ENCODE measurements at places on chromosomes 1 and 21. TPM values are rescaled to one million over a fixed set of nuclear protein-coding genes. Genes with fewer than 3 reads are reported as not detected.

Gene NUP133
- 40.3 TPM for total RNA-seq

Gene LPGAT1
- total RNA-seq, result 39.5 TPM

Gene CNIH3
- total RNA-seq, result 16.1 TPM

Gene CREB3L4
- 4.5 TPM for total RNA-seq

Gene HSF2BP
- 0.75 TPM for total RNA-seq

Gene RHOU
- total RNA-seq, result 0.38 TPM

DNA sequence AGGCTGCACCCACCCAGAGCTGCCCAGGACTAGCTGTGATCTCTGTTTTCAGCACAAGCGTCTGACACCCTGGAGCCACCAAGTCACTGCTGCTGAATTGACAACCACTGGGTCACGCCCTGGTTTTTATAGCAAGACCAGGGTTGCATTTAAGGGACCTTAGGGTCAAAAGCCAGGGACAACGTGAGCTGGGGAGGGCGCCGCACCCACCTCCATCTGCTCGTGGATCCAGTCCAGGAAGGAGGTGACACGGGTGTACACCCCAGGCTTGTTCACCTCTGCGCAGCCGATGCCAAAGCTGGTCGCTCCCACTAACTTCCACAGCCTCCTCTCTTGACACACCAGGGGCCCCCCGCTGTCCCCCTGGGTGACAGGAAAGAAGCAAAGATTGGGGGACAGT lies 9.2 kb upstream of the TFF1 start:
- no peak for DNase-seq

- DNase-seq, result no peak
Measured at GRCh38 chr1:6170742-6171201, 9.3 kb downstream of the CHD5 start.

- no peak for DNase-seq
Measured at GRCh38 chr1:15213341-15213821, 33.6 kb upstream of the FHAD1 start.

- DNase-seq, result no peak
Measured at GRCh38 chr1:228989992-228990827, 254.9 kb downstream of the RHOU start.

DNA sequence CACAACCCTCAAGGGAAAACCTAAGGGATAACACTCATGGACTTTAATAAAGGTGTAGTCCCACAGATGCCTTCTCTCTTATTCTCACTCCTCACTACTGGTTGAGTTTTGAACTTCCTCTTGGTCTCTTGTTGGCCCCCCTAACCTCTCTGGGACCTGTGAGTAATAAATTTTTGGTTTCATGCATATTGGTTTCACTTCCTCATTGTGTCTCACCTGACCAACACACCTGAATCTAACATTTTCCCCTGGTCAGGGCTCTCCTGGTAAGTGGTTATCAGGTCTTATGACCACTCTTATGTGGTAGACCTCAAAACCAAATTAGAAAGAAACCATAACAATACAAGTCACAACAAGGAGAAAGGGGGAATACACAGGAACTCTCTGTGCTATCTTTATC lies 60.5 kb upstream of the PRMT6 start:
- DNase-seq, result no peak

DNA sequence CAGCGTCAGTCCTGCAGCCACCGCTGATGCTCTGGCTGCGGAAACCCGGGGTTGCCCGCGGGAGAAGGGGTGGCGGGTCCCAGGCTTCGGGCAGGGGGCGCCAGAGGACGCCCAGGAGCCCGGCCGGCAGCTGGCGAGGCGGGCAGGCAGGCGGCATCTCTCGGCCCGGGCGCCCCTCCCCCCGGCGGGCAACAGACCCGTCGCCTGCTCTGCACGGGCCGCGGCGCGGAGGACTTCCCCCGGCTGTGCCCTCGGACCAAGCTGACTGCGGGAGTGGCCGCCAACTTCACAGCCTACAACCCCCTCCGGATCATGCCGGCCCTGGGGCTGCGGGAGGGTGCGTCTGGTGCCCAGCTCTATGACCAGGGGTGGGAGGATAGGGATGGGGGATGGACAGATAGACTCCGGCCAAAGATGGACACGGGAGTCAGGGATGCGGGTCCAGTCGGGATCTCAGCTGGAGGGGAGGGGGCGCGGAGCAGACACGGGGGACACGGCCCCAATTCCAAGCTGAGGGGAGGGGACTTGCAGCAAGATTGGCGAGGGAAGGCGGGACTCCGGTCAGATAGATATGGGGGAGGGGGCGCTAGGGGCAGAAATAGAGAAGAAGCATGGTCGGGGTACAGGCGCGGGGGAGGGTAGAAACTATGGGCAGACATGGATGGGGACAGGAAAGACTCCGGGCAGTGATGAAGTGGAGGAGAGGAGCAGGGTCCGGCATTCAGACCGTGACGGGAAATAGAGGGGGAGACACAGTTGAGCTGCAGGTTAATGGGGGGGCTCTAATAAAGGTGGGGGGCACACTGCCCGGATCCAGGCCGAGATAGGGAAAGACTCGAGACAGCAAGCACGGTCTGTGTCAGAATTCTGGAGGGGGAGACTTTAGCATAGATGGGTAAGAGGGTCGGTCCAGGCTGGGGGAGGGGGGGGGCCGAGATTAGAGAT lies 1.1 kb downstream of the ADGRB2 start:
- peak; percentile 33 for DNase-seq

GRCh38 chr1:34866762-34867109 lies 7.2 kb upstream of the SMIM12 start:
- no peak for DNase-seq

- no peak for DNase-seq
Measured at GRCh38 chr1:231431665-231432415, 9.8 kb upstream of the EGLN1 start.

DNA sequence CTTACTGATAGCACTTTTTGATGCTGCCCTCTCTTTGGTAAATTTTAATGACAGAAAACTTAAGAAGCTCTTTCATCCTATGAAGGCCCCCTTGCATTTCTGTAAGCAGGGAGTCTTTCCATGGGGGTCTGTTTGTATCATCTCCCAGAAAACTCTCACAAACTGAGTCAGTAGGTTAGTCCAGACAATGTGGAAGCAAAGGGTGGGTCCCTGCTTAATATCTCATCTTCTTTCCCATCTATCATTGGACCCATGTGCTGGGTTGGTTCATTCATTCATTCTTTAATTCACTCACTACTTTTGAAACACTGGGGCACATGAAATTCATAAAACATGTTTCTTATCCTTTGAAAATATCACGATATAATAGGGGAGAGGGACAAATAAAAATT lies 164.3 kb downstream of the NTMT2 start:
- no peak for DNase-seq

GRCh38 chr1:110339407-110340206 lies 430 bp downstream of the RBM15 start:
- peak; percentile 37 for DNase-seq

GRCh38 chr1:29824511-29825273 lies 588.4 kb downstream of the PTPRU start:
- DNase-seq, result no peak

- DNase-seq, result peak; percentile 69
Measured at GRCh38 chr1:111563619-111564018, 56.0 kb upstream of the RAP1A start.

GRCh38 chr1:25914074-25914995 lies 8.1 kb upstream of the STMN1 start:
- DNase-seq, result no peak

DNA sequence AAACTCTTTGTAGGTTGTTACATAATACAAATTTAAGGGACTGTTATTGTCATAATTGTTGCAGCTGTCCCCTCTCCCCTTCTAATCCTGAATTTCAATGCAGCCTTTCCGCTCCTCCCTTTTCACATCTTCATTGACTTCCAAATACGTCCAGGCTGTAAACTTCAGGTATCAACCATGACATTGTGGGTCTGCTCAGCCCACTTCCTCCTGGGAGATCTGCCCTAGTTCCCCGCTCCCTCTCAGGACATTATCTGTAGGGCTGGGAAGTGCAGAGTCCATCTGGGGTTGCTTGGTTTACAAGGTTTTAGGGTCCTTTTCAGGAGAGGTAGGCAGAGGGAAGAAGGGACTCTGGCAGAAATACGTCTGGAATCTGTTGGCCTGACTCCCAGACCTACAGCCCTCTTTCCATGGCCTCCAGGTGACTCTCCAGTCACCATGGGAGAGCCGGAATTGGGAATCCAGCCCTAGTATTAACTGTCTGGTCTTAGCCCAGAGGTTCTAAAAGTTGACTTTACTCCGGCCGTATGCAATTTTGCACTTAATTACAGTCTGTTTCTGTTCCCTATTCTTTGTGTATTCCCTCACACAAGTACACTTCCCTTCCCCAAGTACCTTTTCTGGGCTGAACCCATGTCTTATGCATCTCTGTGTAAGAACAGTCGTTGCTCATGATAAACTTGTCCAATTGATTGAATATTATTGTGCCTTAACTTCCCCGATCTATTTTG lies 4.7 kb upstream of the DENND2D start:
- no peak for DNase-seq

DNA sequence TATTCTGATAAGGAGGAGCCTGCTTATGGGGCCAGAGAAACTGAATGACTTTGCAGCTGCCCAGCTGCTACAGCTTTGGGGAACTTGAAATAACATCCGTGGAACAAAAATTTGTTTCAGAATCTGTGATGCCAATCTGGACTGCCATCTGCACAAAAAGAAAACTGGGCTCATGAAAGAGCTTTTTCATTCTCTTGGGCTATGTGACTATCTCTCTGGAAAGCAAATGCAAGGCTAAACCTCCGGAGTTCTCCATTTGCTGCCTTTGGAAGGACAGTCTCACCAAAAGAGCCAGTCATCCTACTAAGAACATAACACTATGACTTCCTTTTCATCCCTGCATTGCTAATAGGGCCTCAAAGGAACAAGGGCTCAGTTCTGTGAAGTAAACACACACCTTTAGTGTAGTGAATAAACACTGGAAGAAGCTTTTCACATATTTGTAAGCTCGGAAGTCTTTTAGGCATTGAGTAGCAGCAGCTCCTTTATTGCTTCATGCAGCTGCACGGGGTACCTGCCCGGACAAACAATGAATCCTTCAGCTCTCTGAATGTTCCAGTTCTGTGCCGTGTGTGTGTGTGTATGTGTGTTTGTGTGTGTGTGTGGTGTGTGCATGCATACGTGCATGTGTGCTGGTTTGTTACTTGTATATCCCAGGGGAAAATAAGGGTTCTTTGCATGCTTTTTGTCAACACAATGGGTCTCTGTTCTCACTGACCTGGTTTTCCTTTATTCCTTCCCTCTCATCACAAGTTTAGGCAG lies 255.5 kb upstream of the SGIP1 start:
- no peak for DNase-seq

DNA sequence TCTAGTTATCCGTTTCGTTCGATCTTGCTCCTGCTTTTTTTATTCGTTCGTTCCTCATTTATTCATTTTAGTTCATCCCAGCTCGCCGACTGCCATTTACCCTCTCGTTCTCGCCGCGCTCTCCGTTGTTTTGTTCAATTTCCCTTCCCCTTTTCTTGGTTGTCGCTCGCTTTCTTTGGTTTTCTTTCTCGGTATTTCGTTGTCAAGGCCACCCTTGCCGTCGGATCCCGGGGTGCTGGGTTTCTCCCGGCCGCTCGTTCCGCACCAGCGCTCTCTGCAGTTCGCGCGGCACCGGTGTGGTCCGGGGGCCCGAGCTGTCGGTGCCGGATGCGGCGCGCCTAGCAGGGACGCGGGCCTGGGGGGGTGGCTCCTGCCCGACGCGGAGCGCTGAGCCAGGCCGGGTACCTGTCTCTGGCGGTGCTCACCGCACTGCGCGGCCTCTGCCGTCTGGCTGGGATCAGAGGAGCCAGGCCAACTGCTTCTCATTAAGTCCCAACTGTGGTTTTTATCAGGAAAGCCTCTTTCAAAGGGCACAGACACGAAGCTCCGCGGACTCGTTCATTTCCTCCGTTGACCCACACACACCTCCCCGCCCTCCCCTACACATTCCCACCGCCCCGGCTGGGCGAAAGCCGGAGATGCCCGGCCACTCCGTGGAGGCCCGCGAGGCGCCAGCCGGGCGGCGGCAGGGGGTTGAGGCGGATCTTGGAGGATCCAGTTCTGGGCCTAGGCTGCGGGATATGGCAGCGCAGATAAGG lies 1.6 kb downstream of the ALX3 start:
- DNase-seq, result no peak

DNA sequence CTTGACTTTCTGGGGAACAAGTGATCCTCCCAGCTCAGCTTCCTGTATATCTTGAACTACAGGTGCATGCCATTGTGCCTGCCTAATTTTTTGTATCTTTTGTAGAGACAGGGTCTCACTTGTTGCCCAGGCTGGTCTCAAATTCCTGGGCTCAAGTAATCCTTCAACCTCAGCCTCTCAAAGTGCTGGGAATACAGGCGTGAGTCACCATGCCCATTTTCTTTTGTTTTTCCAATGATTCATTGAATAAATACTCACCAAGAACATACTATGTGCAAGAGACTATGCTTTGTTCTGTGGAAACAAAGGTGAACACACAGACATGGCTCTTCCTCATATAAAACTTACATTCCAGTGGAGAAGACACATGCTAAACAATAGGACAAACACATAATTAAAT lies 407.8 kb upstream of the DAB1 start:
- peak; percentile 8 for DNase-seq

GRCh38 chr1:12180903-12181302 lies 14.1 kb downstream of the TNFRSF1B start:
- DNase-seq, result no peak

DNA sequence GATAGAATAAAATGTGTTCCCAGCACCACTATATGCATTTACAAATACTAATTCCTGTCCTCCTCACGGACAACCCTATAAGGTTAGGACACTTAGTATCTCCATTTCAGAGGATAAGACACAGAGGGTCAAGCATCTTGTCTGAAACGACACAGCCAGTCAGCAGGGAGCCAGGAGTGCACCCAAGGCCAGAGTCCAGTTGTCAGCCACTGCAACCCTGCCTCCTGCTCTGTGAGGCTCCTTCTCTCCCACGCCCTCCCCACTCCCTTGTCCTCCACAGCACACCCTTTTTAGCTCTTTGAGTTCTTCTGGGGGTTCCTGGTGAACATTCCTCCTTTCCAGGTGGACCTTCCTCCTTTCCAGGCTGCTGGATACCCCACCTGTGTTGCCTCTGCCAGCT lies 119.0 kb upstream of the TNR start:
- no peak for DNase-seq

GRCh38 chr1:202958544-202959275 lies 598 bp upstream of the ADIPOR1 start:
- no peak for DNase-seq

DNA sequence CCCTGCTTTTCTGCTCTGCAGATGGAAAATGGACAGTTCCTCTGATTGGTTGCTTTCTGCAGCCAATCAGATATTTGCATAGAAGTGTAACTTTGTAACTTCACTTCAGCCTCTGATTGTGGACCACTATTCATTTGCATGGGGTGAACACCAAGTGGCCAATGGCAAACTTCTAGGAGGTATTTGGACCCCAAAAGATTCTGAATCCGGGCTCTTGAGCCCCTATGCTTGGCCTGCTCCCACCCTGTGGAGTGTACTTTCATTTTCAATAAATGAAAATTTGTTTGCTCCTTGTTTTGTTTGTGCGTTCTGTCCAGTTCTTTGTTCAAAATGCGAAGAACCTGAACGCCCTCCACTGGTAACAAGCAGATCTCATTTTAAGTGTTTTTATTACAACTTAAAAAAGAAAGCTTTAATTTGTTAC lies 6.4 kb upstream of the GSTM4 start:
- DNase-seq, result peak; percentile 55
